Cardiac fibroblast (primary cell): ENCODE measurements at places on chromosomes 3 and 15.
A peak's percentile ranks its signal among the peaks of the same experiment; 100 is the strongest.

DNA sequence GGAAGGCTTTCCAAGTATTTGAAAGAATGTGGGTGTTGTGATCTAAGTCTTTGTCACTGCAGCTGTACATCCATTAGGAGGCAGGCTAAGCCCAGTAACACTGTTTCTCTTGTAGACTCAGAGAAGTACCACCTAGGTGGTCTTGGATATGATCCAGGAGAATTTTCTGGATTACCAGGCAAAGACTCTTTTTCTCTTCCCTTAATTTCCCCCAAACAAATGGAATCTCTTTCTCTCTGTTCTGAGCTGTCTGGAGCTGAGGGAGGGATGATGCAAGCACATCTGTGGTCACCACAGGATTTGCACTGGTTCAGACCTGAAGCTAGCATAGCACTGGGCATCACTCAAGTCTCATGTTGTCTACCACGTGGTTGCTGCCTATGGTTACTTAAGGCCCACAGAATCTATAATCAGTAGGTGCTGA is 227.6 kb downstream of the NECTIN3 start:
- DNase-seq: peak; percentile 42

DNA sequence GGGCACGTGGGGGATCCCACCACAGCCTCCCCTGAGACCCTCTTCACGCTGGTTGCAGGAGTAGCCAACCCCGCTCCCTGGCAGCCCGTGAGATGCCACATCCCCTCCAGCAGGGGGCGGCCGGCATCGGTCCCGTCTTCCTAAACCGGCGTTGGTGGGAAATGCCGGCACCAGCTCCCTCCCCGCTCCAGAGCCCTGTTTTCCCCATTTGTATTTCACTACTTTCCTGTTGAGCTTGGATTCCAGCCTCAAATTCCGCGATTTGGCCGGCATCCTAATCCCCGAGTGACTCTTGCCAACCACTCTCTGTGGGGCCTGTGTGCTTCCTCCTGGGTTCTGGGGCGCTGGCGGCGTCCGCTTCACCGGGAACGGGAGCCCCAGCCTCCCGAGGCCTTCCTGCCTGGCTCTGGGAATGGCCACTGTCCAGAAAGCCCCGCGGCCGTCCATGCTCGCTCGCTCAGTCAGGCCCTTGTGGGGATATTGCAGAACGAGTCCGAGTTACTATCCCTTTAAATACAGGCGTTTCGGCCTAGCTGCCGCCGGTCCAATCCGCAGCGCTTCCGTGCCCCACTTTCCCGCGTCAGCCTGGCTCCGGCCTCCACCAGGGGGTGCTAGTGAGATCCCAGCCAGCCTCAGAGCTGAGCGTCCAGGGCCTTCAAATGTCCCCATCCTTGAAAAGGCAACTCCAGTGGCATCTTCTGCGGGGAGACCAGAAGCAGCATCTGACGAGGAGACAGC is 8.1 kb upstream of the ADAMTS17 start:
- peak; percentile 91 for DNase-seq

- peak; percentile 78 for DNase-seq
Measured at GRCh38 chr15:49901996-49902684, 216.9 kb downstream of the ATP8B4 start.

GRCh38 chr3:9810433-9810770 is 340 bp downstream of the TTLL3 start:
- no peak for DNase-seq

GRCh38 chr15:27336676-27337075 is 365.7 kb downstream of the GABRG3 start:
- peak; percentile 1 for DNase-seq

DNA sequence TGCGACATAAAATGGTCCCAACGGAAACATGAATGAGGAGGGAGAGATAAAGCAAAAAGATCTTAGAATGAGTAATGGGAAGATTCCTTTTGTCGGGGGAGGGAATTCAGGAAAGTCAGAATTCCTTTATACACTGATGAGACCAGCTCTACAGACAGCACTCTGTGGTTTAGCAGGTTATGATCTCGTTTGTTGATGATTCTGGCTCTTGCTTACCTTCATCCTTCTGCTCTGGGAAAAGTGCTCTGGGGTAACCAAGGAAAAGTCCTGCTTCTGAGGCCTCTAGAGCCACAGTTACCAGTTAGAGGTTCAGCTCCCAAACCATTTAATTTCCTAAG is 150.7 kb upstream of the NR2E3 start:
- no peak for DNase-seq

GRCh38 chr15:78210349-78210717 is 24.0 kb downstream of the ACSBG1 start:
- no peak for DNase-seq

GRCh38 chr3:24680214-24680967 is 185.7 kb upstream of the THRB start:
- peak; percentile 60 for DNase-seq

DNA sequence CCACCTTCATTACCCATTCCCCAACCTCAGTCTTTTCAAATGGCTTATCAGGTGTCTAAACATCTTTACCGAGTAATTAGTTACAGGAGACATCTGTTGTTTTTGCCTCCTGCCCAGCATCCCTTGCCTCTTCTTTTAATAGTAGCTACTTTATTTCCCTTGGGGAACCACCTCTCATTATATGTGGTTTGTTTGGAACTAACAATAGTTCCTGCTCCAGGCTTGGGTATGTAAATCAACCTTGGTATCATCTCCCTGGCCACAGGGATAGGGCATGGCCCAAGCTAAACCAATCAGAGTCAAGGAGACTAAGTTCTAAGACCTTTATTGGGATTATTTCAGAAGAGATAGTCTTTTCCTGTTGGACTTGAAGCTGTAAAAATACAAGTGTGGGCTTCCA is 76.6 kb downstream of the ETV5 start:
- no peak for DNase-seq

DNA sequence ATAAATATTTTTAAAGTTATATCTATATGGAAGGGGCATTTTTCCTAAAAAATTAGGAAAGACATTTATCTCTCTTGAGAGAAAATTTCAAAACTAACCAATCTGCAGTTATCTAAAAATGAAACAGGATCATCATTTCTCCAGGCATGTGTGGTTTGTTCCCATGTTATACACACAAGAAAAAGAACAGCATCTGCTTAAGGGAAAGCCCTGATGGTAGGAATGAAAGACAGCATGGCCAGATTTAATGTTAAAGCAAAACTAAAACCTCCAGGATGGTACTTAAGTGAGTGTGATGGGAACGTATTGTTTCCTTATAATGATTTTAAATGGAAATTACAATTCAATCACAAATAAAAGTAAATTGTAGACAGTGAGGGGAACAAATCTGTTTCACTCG is 46.2 kb upstream of the GYG1 start:
- no peak for DNase-seq

- no peak for DNase-seq
Measured at GRCh38 chr3:125202197-125202596, 10.4 kb downstream of the SLC12A8 start.

GRCh38 chr15:47997195-47998080 is 123.4 kb upstream of the SLC24A5 start:
- DNase-seq: no peak

DNA sequence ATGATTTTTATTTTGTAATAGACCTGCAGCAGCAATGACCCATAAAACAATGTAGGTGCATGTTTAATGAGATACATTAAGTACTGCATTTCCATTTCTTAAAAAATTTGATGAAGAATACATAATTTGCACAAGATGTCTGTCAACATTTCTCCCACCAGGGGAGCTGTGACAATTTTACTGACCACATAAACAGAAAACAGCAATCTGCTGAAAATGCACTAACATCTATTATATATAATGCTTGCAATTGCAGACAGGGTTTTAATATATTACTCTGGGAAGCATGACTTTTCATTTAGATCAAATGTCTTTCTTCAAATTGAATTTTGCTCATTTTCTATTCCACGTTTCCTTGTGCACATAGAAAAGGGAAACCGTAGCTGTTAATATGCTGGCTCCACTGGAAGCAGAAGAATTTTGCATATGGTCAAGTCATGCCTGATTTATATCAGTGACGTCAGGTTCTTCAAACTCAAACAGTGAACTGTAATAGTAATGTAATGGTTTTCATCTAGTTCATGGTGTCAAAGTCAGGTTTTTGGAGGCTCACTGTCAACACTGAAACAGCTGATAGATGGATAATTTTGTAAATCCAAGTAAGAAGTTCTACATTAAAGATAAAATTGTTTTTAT is 79.8 kb upstream of the IGF1R start:
- peak; percentile 10 for DNase-seq

DNA sequence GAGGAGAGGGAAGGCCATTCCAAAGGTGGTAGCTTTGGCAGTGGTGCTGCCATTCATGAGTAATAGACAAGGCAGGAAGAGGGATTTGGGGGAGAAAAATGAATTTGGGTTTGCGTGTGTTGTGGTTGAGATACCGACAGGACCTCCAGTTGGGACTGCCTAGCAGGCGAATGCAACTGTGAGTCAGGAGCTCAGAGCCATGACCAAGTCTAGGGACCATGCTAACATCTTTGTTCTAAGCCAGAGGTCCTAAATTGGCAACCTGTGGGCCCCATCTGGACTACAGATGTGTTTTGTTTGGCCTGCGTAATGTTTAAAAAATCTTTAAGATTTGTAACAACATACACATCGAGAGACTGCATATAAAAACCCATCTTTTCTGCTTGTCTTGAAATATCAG is 61.6 kb downstream of the SAMMSON start:
- no peak for DNase-seq

DNA sequence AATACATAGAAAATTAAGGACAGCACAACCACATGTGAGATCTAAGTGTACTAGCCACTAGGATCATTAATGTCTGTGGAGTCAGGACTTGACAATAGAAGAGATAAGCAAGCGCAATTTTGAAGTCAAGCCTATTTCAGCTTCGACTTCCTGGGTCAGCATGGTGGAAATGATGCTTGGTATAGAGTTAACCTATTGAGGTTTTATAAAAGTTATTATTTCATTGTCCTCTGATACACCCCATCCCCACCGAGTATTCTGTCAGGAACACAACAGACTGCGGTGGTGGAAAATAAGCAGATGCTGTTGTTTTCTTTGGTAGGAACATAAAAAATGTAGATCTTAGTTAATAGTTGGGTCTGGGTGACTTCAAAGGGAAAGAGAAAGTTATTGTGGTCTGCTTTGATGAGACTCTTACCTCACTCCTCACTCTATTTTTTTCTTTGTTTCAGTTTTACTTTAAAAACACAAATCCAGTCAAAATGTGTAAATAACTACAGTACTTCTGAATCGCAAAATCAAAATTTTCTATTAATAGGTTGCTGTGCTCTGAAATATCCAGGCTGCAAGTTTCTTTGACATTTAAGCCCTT is 82.1 kb downstream of the IL5RA start:
- DNase-seq: no peak

GRCh38 chr15:75517233-75517632 is 61.9 kb downstream of the PTPN9 start:
- DNase-seq: no peak

DNA sequence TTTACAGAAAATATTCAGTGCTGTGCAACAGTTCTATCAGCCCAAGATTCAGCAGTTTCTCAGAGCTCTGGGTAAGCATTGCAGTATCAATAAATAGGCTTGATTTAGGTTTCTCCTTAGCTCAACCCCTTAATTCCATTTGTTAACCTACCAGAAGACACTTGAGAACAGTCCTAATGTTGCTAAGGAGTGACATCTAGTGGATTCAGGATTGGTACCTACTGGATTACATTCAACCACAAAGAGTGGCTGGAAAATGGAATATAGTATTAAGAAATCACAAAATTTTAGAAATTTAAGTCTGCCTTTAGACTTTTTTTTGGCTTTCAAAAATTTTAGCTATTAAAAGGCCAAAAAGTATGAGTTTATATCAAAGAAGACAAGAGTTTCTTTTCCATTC is 34.7 kb downstream of the POLG start:
- peak; percentile 61 for DNase-seq

GRCh38 chr15:39172380-39173281 is 408.2 kb upstream of the THBS1 start:
- peak; percentile 76 for DNase-seq

DNA sequence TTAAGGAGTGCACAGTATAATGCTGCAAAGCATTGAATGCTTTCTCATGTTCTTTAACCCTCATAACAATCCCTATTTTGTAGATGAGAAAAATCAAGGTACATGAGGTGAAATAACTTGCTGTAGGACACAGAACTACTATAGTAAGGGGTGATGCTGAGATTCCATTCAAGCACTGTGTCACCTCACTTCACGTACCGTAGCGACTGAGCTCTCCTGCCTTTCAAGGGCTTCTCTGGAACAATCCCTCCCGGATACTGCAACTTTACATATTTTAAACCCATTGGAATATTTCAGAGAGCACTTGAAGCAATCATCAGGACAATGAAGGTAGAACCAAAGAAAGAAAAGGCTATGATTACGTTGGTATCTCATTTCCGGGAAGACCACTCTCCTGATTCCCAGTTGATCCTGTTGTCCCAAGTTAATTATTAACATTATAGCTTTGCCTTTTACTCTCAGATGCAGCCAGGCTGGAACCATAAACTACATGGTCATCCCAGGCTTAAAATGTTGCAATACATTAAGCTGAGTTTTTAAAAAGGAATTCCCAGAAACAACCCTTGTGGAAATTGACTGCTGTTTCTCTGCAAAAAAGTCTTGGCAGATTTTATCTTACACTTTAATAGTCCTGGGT is 252.2 kb upstream of the IGF1R start:
- DNase-seq: no peak

- peak; percentile 14 for DNase-seq
Measured at GRCh38 chr3:87191641-87192040, 35.5 kb upstream of the CHMP2B start.

- DNase-seq: no peak
Measured at GRCh38 chr3:143138953-143139352, 19.4 kb downstream of the CHST2 start.

DNA sequence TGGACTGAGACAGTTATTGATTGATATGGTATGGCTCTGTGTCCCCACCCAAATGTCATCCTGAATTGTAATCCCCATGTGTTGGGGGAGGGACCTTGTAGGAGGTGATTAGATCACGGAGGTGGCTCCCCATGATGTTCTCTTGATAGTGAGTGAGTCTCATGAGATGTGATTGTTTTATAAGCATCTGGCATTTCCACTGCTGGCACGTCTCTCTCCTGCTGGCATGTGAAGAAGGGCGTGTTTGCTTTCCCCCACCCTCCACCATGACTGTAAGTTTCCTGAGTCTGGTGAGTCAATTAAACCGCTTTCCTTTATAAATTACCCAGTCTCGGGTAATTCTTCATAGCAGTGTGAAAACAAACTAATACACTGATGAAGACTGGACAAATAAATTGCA is 105.6 kb upstream of the MELTF start:
- peak; percentile 39 for DNase-seq

- no peak for DNase-seq
Measured at GRCh38 chr15:23854203-23854911, 167.3 kb upstream of the NDN start.
